ENCODE measurements at places on chromosomes 5 and 9.
A peak's percentile ranks its signal among the peaks of the same experiment; 100 is the strongest.

- H3K27ac ChIP-seq, result no peak overlapping the region
- H3K4me1 ChIP-seq, result no peaks in the 10 kb centered on the region
- no peak overlapping the region for H3K4me3 ChIP-seq
- DNase-seq, result no peak
- H3K27me3 ChIP-seq, result no peaks in the 10 kb centered on the region
Observed at GRCh38 chr5:11383506-11384095, 520.6 kb downstream of the CTNND2 start.

DNA sequence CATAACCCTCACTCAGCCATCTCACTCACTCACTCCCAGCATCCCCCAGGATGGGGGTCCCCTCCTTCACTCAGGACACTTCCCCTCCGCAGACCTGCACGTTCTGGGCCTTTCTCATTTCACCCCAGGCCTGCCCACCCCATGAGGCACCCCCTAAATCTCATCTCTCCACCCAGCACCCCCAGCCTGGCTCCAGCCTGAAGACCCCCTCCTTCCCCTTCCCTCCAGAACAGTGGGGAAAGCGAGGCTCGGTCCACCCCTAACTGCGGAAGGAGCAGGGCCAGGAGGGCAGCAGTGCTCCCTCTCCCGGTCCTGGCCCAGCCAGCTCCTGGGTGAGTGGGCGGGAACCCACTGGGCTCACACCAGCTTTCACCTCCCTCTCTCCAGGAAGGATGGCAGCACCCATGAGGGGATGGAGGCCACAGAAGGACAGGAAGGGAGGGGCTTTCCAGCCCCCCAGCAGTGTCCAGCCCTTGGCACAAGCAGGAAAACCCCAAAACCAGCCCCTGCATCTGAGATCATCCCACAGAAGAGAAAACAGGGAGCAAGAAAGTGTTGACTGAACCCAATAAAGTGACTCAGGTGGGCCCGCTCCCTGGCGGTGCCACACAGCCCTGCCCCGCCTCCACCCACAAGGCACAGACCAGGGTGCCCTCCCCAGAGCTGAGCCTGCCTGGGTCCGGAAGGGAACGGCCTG, 55.0 kb downstream of the LRSAM1 start:
- H3K4me1 ChIP-seq, result no peaks in the 10 kb centered on the region
- no peak overlapping the region for H3K27ac ChIP-seq
- no peaks in the 10 kb centered on the region for H3K27me3 ChIP-seq
- H3K4me3 ChIP-seq, result no peak overlapping the region

DNA sequence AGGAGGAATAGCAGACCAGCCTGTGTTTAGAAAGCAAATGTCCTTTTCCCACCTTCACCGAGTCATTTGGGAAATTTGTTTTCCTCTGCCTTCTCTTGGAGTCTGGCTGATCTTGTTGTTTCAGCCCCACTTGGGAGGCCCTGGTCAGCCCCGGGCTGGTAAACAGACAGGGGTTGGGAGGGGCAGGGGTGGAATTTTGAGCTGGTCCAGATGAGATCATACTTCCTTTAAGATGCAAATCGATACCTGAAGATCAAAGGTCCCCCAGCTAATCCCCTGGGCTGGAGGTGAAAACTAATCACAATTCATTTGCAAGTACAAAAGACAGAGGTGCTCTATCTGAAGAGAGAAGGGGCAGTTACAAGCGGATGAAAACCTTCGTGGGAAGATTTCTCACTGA, 118.4 kb downstream of the PAPPA start:
- no peak overlapping the region for H3K4me3 ChIP-seq
- no peak for DNase-seq
- no peaks in the 10 kb centered on the region for H3K36me3 ChIP-seq
- H3K4me1 ChIP-seq, result no peaks in the 10 kb centered on the region
- peaks cover 49% of the 10 kb centered on the region for H3K27me3 ChIP-seq

GRCh38 chr5:111738118-111738517, 18.9 kb downstream of the NREP start:
- H3K4me3 ChIP-seq, result no peak overlapping the region
- H3K4me1 ChIP-seq, result no peaks in the 10 kb centered on the region
- no peaks in the 10 kb centered on the region for H3K27me3 ChIP-seq
- no peak for DNase-seq
- H3K36me3 ChIP-seq, result no peaks in the 10 kb centered on the region

DNA sequence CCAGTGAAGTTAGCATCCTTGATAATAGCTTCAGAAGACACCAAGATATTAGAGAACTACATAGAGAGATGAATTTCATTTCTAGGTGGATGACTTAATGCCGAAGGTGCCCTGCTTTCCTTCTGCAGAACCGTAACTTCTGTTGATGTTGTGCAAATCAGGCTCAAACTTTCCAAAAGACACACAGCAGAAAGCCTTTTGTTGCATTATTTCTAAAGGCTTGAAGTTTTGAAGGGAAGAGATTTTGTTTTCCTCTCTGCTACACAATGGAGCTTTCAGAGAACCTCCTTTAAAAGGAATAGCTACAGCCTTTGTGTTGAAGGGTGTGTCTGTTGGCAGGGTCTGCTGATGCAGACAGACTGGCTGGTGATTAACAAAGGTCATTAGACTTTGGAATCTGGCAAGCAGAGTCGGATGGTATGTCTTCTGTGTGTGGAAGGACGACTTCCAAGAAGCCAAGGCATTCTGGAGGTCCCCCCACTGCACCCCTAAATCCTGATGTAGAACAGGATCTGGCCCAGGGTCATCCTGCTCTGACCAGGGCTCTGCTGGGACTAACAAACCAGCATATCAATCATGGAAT, 57.8 kb downstream of the ZNF462 start:
- H3K27ac ChIP-seq, result peak overlapping the region; percentile 77
- DNase-seq, result peak; percentile 12
- H3K36me3 ChIP-seq, result no peaks in the 10 kb centered on the region
- peaks cover 65% of the 10 kb centered on the region for H3K4me1 ChIP-seq
- H3K4me3 ChIP-seq, result no peak overlapping the region
- H3K27me3 ChIP-seq, result no peaks in the 10 kb centered on the region

GRCh38 chr9:87271696-87272477, 225.8 kb upstream of the DAPK1 start:
- no peaks in the 10 kb centered on the region for H3K4me1 ChIP-seq
- no peak overlapping the region for H3K27ac ChIP-seq
- no peak overlapping the region for H3K4me3 ChIP-seq

GRCh38 chr9:116298878-116299391, 145.3 kb downstream of the PAPPA start:
- no peaks in the 10 kb centered on the region for H3K4me1 ChIP-seq
- peaks cover 74% of the 10 kb centered on the region for H3K27me3 ChIP-seq
- H3K36me3 ChIP-seq, result no peaks in the 10 kb centered on the region
- H3K27ac ChIP-seq, result no peak overlapping the region

GRCh38 chr9:20496328-20496727, 126.0 kb downstream of the MLLT3 start:
- H3K4me1 ChIP-seq, result no peaks in the 10 kb centered on the region
- no peak for DNase-seq
- H3K27me3 ChIP-seq, result peaks cover 33% of the 10 kb centered on the region
- H3K4me3 ChIP-seq, result no peak overlapping the region

- H3K4me3 ChIP-seq, result no peak overlapping the region
- no peak overlapping the region for H3K27ac ChIP-seq
- no peak for DNase-seq
- H3K4me1 ChIP-seq, result no peaks in the 10 kb centered on the region
- H3K27me3 ChIP-seq, result no peaks in the 10 kb centered on the region
Observed at GRCh38 chr9:79924836-79925235, 353.1 kb downstream of the TLE4 start.

GRCh38 chr9:122215663-122216062, 13.1 kb downstream of the LHX6 start:
- H3K4me3 ChIP-seq, result no peak overlapping the region
- no peak for DNase-seq
- H3K27me3 ChIP-seq, result no peaks in the 10 kb centered on the region
- H3K4me1 ChIP-seq, result peaks cover 3% of the 10 kb centered on the region
- no peaks in the 10 kb centered on the region for H3K36me3 ChIP-seq
- H3K27ac ChIP-seq, result no peak overlapping the region

DNA sequence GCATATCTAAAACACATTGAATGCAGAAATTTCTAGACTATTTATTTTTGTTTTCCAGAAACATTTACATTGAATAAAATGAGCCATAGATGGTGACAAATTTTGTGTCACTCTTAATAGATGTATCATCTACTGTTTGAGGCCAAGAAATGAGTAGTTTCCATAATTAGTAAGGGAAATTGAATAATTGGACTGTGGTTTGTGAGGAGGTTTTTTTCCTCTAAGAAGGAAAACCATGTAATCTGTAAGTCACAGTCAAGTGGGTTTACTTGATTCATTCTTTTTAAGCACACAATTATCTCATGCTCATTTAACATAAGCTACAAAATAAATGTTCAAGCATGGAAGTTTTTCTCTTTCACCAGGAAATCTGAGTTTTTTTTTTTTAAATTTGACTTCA, 876.4 kb downstream of the NR2F1-AS1 start:
- no peaks in the 10 kb centered on the region for H3K36me3 ChIP-seq
- no peak overlapping the region for H3K27ac ChIP-seq
- H3K4me1 ChIP-seq, result no peaks in the 10 kb centered on the region
- no peak overlapping the region for H3K4me3 ChIP-seq
- H3K27me3 ChIP-seq, result no peaks in the 10 kb centered on the region

- no peaks in the 10 kb centered on the region for H3K27me3 ChIP-seq
- no peak overlapping the region for H3K4me3 ChIP-seq
- DNase-seq, result no peak
- no peak overlapping the region for H3K27ac ChIP-seq
- H3K36me3 ChIP-seq, result no peaks in the 10 kb centered on the region
Observed at GRCh38 chr5:108415726-108416125, 33.8 kb upstream of the FBXL17 start.

GRCh38 chr9:35859990-35860339, 10.2 kb downstream of the OR13J1 start:
- H3K27ac ChIP-seq, result no peak overlapping the region
- H3K4me1 ChIP-seq, result no peaks in the 10 kb centered on the region
- H3K36me3 ChIP-seq, result no peaks in the 10 kb centered on the region
- H3K4me3 ChIP-seq, result no peak overlapping the region
- DNase-seq, result no peak
